ENCODE measurements at places on chromosomes 3 and 15.

- no peak for DNase-seq
Measured at GRCh38 chr3:119336823-119337222, 42.6 kb downstream of the ARHGAP31 start.

- no peak for DNase-seq
Measured at GRCh38 chr3:11661827-11662226, 18.1 kb upstream of the VGLL4 start.

DNA sequence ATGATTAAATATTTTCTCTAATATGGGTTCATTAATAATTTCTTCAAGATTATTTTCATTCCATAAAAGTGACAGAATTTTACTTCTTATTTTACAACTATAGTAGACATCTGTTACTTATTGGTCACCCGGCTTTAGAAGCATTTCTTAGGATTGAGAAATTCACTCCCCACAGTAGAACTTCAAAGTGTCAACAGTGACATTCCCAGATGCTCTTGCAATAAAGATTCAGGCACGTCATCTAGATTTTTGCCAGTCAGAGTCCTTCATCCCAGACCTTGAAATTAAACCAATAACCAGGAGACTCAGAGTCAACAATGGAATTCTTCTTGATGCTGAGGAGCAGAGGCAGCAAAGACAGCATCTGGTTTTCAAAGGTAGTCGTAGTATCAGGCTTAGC, 190.8 kb downstream of the VGLL3 start:
- no peak for DNase-seq

GRCh38 chr15:88375234-88375927, 91.8 kb downstream of the MRPL46 start:
- DNase-seq = no peak

- DNase-seq = no peak
Measured at GRCh38 chr3:56790016-56790821, 11.5 kb downstream of the ARHGEF3 start.

DNA sequence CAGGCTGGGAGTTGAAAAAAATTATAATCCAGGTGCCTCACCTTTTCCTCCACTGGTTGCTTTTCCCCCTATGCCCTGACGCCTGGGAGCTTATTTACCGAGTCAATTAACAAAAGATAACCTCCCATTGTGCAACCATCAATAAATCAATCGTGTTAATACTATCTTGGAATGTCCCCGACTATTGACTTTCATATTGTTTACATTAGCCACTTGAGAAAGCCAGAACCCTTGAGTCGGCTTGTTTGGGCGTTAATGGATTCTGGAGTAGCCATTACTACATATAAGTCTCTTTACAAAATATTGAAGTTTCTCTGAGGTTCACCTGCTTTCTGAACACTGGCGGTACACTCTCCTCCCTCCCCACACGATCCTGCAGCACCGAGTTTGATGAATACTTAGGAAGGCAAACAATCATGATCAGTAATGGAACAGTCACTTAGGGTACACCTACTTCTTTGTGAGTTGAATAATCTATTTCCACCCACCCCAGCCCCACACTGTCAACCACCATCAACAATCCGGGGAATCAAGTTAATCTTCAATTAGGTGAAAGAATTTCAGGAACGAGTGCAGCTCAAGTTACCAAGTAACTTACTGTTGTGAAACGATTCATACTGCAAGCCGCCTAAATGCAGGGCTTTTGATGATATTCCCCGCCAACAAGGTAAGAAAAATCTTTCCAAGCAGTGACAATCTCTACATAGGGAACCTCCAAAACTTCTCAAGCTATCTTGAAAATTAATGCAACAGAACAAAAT, 159.3 kb upstream of the NR2F2 start:
- no peak for DNase-seq

GRCh38 chr15:79315623-79316328, 4.9 kb downstream of the TMED3 start:
- no peak for DNase-seq

GRCh38 chr3:58994746-58995330, 55.0 kb downstream of the CFAP20DC start:
- DNase-seq = no peak

DNA sequence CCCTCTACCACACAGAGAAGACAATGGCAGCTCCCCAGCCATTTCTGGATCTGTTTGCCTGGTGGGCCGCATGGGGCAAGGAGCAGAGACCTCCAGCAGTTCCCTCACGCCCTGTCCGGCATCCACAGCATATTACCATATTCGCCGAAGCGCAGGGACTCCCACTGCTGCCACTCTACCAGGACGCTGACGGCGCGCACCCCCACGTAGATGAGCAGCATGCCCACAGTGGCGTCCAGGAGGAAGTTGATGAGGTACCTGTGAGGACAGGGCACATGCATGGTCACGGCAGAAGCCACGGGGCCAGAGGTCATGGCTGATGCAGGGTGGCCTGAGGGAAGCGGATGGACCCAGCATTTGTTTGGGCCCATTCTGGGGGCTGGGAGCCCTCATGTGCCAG, 14.8 kb upstream of the MUSTN1 start:
- no peak for DNase-seq

DNA sequence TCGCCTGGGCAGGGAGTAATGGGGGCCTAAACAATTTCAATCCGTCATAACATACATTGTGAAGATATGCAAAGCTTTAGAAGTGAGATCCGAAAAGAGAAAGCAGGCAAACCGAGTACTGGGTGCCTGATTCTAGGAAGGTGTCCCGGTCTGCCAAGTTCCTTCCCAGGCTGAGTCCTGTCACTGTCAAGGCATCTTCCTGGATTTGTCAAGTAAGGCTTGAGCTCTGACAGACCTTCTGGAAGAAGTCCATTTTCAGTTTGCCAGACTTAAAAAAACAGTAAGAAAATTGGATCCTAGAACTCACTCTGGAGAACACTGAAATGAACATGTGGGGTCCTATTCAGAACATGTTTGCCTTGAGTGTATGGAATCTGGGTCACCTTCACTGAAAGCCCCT, 253.9 kb downstream of the RORA start:
- DNase-seq = no peak

- DNase-seq = no peak
Measured at GRCh38 chr3:162678941-162679340, 1182.3 kb downstream of the OTOL1 start.

GRCh38 chr3:11379238-11379823, 107.1 kb downstream of the ATG7 start:
- no peak for DNase-seq

- DNase-seq = no peak
Measured at GRCh38 chr3:20060974-20061685, 20.9 kb downstream of the KAT2B start.

- no peak for DNase-seq
Measured at GRCh38 chr3:132268956-132269355, 48.3 kb upstream of the ACP3 start.

- DNase-seq = no peak
Measured at GRCh38 chr15:69609176-69609575, 156.6 kb downstream of the RPLP1 start.

GRCh38 chr3:185867650-185868049, 42.8 kb upstream of the IGF2BP2 start:
- no peak for DNase-seq

- DNase-seq = no peak
Measured at GRCh38 chr3:66675366-66675765, 174.5 kb upstream of the LRIG1 start.

DNA sequence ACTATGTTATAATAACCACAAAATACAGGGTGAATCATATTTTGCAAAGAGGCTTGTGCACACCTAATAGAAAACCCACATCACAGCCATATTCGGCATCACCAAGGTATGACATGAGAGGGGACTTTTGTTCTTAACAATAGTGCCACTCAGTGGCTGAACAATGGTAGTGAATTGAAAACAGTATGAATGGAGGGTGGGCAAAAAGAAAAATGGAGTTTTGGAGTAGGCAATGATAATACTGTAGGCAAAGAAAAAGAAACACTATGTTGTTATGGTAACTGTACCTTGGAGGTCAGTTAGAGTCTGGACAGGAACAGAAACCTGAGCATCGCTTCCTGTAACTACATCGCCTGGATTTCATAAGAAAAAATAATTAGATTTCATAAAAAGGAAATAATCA, 348.6 kb downstream of the PLCL2 start:
- DNase-seq = peak; percentile 16

DNA sequence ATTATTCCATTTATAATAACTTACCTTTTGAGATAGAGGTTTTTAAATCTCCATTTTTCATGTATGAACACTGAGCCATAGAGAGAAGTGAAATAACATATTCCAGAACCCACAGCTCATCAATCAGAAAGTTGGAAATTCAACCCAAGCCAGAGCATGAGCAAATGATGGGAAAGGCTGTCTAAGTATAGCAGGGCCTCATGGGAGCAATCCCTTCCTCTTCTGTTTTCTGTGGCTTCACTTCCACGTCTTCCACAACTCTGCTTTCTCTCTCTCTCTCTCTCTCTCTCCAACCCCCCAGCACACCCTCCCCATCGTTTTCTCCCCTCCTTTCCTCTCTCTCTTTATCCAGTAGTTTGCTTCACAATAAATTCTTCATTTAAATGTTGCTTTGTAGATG, 14.8 kb upstream of the IL1RAP start:
- no peak for DNase-seq

GRCh38 chr3:111618945-111619344, 23.8 kb upstream of the ZBED2 start:
- DNase-seq = no peak

DNA sequence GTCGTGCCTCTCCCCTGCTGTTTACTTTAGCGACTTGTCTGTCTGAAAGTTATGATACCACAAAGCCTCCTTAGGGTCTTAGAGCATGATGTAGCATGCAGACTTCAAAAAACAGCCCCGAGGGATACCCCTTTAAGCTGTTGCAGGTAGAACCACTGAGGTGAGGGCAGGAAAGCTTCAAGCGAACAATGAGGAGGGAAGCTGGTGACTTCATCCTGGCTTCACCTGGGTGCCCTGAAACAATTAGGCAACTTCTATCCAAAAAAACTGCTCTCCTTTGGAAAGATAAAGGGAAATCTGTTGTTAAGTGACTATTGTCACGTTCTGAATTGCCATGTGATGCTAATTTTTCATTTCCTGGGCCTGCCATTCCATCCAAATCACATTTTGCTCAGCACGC, 231.6 kb downstream of the SOX2 start:
- no peak for DNase-seq

DNA sequence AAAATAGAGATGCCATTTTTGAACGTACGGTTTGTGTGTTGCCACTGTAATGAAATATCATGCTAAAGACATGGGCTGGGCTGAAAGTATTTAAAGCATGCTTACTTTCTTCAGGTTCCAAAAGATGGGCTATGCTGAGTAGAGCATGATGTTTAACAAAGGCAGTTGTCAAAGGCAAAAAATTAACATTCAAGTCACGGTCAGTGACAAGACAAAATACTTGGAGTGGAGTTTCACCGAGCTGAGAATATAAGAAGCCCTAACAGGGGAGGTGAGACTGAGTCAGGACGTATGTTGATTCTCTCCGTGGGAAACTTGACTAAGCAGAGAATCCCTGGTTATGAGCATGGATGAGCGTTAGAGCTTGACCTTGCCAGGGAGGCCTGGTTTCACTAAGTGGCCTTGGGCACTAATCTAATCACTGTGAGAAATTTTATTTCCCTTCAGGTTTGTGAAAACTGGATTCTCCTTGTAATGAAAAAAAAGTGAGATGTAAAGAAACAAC, 218.2 kb upstream of the ADAMTS9 start:
- DNase-seq = no peak

GRCh38 chr3:44913868-44914468, 39.6 kb downstream of the TGM4 start:
- DNase-seq = peak; percentile 64

- DNase-seq = no peak
Measured at GRCh38 chr3:13308380-13308801, 111.7 kb downstream of the NUP210 start.

DNA sequence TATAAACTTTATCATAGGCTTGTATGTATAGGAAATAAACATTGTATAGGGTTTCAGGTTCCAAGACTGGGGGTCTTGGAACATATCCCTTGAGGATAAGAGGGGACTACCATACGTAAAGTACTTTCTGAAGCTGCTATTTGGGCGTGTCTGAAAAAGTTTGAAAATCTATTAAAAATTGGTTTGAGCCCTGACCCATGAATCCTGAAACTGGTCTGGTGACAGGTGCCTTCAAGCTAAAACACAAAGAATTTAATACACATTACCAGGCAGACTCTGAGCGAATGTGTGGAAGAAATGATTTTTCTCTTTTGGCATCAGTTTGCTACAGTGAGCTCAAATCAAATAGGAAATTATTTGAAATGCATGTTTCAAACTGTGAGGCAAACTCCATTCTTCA, 16.3 kb downstream of the TF start:
- no peak for DNase-seq

DNA sequence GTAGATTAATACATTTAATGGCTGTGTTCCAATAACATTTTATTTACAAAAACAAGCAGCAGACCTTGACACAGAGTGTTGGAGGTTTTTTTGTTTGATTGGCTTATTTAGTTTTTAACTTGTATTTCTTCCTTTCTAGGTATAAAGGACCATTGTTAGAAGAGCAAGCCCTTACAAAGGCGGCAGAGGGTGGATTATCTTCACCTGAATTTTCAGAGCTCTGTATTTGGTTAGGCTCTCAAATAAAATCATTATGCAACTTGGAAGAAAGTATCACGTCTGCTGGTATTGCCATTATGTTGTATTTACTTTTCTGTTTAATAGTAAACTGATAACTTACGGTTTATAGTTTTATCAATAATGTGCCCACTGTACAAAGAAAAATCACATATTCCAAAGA, 10.0 kb downstream of the FAM98B start:
- no peak for DNase-seq

DNA sequence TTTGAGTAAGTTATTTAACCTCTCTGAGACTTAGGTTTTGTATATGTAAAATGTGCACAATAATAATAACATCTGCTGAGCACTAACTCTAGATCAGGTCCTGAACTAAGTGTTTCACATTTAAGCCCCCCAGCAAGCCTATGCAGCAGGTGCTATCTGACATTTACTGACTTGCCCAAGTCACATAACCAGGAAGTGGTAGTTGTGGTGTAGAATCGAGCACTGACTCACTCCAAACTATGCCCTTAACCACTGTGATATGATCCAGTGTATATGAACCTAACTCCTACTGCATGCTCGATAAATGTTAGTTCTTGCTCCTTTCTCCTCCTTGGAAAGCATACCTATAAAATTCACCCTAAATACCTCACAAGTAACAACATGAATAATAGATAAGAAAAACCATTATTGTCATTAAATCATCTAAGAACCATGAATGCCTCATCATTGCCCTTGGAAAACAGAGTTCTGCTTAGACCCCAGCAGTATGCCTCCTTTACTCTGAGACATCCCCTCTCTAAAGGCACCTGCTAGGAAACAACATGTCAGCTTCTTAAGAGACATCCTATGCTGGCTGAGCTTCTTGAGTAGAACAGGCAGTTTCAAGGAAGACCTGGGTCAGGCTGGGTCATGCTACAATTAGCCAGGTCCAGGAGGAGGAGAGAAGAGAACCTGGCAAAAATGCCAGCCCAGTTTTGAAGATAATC, 3.0 kb upstream of the SHC4 start:
- no peak for DNase-seq

GRCh38 chr3:113533534-113533892, 1.2 kb downstream of the SIDT1 start:
- DNase-seq = peak; percentile 30

DNA sequence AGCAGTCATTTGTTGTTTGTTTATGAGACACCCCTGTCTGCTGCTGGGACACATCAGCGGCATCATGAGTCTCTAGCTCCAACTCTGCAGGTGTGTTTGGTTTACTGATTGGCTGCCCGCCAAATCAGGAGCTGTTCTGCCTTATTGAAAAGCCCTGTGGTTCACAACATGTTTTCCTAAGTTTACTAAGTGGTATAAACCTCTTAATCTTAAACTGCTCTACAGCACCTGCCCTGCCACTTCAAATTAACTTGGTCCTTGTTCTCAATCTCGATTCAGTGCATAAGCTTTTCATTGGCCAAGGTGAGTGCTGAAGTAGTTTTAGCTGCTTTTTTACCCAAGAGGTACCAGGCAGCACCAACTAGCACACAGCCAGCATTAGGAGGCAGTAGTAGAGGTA, 77.8 kb upstream of the WDR72 start:
- DNase-seq = no peak
